Endothelial cell of umbilical vein (primary cell): ENCODE measurements at places on chromosomes 12 and 14. TPM values are rescaled to one million over a fixed set of nuclear protein-coding genes. Genes with fewer than 3 reads are reported as not detected.
A peak's percentile ranks its signal among the peaks of the same experiment; 100 is the strongest.

The PTGES3 gene
- polyA plus RNA-seq: 33.4 and 48.5 TPM in 2 replicates

DNA sequence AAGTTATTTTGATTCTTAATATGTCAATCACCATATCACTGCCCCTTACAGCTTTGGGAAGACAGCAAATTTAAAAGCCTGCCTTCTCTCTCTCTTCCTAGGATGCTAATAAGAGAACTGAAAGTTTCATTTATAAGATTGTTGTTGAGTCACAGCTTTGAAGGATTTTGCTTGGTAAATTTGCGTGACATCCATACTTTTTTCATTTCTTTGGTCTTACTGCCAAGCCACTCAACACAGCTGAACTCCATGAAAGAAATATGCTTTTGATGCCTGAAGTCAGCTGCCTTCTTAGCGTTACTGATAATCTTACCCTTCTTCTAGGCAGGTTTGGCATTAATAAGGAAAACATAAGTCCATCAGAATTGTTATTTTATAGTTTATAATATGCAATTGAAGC, 155.0 kb downstream of the CRADD start:
- no peaks in the 10 kb centered on the region for H3K36me3 ChIP-seq

The OAS3 gene
- polyA plus RNA-seq: 13.1 and 15.7 TPM in 2 replicates

The GLT1D1 gene
- not detected in 2 replicates for polyA plus RNA-seq

GRCh38 chr12:125888921-125889320, 823.7 kb downstream of the AACS start:
- no peaks in the 10 kb centered on the region for H3K36me3 ChIP-seq
- no peaks in the 10 kb centered on the region for H3K27me3 ChIP-seq
- DNase-seq: no peak
- no peaks in the 10 kb centered on the region for H3K4me1 ChIP-seq
- H3K4me3 ChIP-seq: no peak overlapping the region
- no peak overlapping the region for H3K27ac ChIP-seq

DNA sequence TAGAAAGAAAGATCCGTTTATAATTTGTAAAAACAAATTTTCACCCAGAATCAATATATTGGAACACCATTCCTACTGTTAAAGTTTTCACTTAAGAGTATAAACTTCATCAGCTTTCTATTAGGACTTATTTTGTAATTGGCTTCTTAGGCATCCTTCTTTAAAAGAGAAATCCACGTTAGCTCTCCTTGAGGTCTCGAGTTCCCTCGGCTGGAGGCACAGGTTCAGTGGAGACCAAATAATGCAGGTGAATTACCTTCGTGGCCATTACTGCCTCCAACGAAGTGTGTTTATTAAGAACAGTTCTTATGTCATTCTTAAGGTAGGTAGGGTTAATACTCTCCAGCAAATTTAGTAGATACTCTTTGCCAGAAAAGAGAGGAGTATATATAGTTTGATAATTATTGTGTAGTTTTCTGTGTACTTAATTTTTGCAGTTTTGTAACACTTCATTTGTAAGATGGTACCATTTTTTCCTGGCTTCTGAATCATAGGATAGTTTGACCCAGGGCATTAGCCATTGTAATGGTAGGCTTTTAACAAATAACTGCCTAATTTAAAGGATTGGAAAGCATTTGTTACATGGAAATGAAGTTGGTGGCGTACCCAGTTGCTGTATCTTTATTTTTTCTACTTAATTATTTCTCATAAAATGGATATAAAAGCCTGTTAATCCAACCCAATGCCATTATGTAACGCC, 2.2 kb downstream of the CALM1 start:
- DNase-seq: peak; percentile 31
- H3K27ac ChIP-seq: peak overlapping the region; percentile 14
- H3K36me3 ChIP-seq: peaks cover 37% of the 10 kb centered on the region
- peak overlapping the region; percentile 78 for H3K4me3 ChIP-seq
- H3K4me1 ChIP-seq: peaks cover 35% of the 10 kb centered on the region

DNA sequence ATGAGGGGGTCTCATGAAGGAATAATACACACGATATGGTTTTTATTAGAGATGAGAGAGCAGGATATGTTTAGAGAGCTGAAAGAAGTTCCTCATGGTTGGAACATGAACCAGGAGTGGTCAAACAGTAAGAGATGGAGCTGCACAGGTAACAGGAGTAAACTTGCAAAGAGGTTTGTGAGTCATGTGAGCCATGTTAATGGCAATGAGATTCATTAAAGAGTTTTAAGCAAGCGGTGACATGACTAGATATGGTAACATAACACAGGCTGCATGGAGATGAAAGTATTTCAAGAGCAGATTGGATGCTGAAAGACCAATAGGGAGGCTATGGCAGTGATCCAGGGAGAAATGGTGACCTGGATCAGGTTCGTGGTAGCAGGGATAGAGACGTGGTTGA, 62.6 kb upstream of the SSTR1 start:
- DNase-seq: no peak
- H3K27me3 ChIP-seq: no peaks in the 10 kb centered on the region
- H3K36me3 ChIP-seq: no peaks in the 10 kb centered on the region
- no peak overlapping the region for H3K27ac ChIP-seq
- H3K4me1 ChIP-seq: peaks cover 14% of the 10 kb centered on the region

DNA sequence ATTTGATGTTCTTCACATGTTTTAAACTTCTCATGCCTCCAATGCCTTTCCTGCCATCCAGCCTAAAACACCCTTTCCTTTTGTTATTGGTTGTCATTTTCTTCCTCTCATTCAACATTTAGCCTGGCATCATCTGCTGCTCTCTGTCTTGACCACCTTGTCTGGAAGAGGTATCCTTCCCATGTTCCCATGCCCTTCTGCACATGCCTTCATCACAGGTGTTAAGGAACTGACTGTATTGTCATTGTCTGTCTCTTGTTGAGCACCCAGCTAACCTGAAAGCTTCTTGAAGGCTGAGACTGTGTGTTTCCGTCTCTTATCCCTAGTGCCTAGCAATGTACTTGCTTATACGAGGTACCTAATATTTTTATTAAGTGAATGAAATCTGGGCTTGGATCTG, 4.5 kb upstream of the LRP1 start:
- peaks cover 4% of the 10 kb centered on the region for H3K4me1 ChIP-seq
- peaks cover 17% of the 10 kb centered on the region for H3K27me3 ChIP-seq
- H3K4me3 ChIP-seq: no peak overlapping the region
- H3K27ac ChIP-seq: no peak overlapping the region

The SLC24A4 gene
- 0.02 and 0.08 TPM in 2 replicates for polyA plus RNA-seq

The RNASE1 gene
- 909 and 1,090 TPM in 2 replicates for polyA plus RNA-seq

The CLEC4C gene
- polyA plus RNA-seq: not detected in 2 replicates

DNA sequence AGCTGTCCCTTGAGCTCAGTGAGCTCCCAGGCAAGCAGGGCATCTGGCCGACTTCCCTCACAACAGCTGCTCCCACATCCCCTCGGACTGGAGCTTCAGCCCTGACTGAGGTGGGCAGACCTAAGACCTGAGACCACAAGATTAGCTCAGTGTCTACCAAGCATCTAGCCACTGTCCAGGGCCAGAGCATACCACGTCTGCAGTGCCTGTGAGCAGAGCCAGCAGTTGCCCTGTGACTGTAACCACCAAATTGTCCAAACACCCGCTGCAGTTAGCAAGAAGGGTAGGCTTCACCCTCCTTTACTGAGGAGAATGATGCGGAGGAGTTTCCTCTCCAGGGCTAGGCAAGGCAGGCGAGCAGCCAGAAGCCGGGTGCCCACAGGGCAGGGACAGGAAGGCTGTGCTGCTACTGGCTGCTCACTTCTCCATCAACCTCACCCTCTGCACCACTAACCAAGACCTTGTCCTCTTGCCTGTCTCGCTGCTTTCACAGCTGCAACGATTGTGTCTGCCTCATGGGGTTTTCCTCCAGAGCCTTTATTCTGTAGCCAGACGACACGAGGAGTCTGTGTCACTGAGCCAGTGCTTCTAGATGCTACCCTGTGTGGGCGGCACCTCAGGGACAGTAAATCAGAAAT, 53.9 kb downstream of the ANAPC7 start:
- H3K4me1 ChIP-seq: peaks cover 16% of the 10 kb centered on the region
- peaks cover 44% of the 10 kb centered on the region for H3K36me3 ChIP-seq
- no peak overlapping the region for H3K27ac ChIP-seq
- H3K27me3 ChIP-seq: no peaks in the 10 kb centered on the region
- no peak overlapping the region for H3K4me3 ChIP-seq

- H3K4me3 ChIP-seq: no peak overlapping the region
- no peak overlapping the region for H3K27ac ChIP-seq
- peaks cover 3% of the 10 kb centered on the region for H3K4me1 ChIP-seq
These were observed 104.1 kb downstream of the VEZT start for GRCh38 chr12:95321516-95322246.

The KCNC2 gene
- not detected in 2 replicates for polyA plus RNA-seq

GRCh38 chr12:116130431-116130830, 147.1 kb downstream of the MED13L start:
- H3K36me3 ChIP-seq: no peaks in the 10 kb centered on the region
- peaks cover 17% of the 10 kb centered on the region for H3K4me1 ChIP-seq
- no peaks in the 10 kb centered on the region for H3K27me3 ChIP-seq
- H3K27ac ChIP-seq: no peak overlapping the region

DNA sequence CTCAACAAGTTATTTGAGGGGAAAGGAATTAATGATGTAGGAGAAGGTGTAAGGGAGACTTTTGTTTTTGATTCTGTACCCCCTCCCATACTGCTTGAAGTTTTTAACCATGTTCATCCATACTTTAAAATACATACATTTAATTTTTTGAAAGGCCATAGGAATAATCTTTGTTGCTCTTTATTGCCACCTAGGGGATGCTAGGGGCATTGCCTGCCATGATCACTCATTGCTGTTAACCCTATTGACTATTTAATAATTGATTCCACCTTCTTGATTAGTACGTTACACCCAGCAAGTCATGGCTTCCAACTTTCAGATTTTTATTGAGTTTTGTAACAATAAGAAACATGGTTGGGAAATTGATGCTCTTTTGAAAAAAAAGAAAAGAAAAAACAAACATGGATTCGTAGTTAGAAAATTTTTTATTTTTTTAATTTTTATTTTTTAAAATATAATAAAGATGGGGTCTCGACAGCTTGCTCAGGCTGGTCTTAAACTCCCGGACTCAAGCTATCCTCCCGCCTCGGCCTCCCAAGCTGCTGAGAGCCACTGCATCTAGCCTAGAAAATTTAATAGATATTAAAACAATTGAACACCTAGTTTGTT, 8.5 kb upstream of the PRKAB1 start:
- H3K27ac ChIP-seq: no peak overlapping the region
- H3K4me1 ChIP-seq: no peaks in the 10 kb centered on the region
- DNase-seq: peak; percentile 42
- H3K4me3 ChIP-seq: no peak overlapping the region
- no peaks in the 10 kb centered on the region for H3K36me3 ChIP-seq
- peaks cover 3% of the 10 kb centered on the region for H3K27me3 ChIP-seq

DNA sequence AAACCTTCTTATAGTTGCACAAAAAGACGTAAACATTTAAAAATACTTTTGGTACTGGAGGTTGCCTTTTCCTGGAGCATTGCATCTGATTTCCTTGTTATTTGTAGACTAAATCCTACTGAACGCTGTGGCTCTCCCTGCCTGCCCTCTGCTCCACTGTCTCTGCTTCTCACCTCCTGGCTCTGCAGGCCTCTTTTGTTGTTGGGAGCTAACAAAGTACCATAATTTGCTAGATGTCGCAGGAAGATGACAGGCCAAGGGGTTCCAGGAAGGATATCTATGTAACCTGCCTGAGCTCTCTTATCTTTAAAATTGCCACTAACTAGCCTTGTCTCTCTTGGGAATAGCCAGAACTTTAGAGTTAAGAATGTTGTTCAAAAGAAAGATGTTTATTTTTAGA, 21.4 kb downstream of the SYNE2 start:
- H3K36me3 ChIP-seq: no peaks in the 10 kb centered on the region
- H3K4me3 ChIP-seq: no peak overlapping the region
- no peak overlapping the region for H3K27ac ChIP-seq
- DNase-seq: no peak

GRCh38 chr14:75121552-75121951, 5.3 kb downstream of the NEK9 start:
- peaks cover 36% of the 10 kb centered on the region for H3K4me1 ChIP-seq
- DNase-seq: no peak
- H3K36me3 ChIP-seq: peaks cover 2% of the 10 kb centered on the region
- H3K27me3 ChIP-seq: no peaks in the 10 kb centered on the region
- H3K27ac ChIP-seq: no peak overlapping the region

The ANKRD9 gene
- 21.0 and 27.5 TPM in 2 replicates for polyA plus RNA-seq

The ZFP36L1 gene
- polyA plus RNA-seq: 46.0 and 63.3 TPM in 2 replicates

DNA sequence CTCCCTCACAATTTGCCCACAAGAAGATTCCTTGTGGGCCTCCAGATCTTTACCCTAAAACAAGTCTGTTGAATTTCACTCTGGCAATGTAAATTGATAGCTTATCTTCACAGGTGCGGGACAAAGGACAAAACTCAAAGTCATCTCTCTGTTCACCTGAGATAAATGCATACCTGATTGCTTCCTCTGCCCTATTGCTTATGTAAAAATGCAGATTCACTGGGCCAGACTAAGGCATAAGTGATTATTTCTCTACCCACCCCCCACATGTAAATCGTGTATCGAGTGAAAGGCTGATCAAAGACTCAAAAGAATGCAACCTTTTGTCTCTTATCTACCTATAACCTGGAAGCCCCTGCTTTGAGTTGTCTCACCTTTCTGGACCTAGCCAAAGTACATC, 316.8 kb downstream of the SSPN start:
- H3K4me1 ChIP-seq: no peaks in the 10 kb centered on the region
- DNase-seq: no peak
- no peaks in the 10 kb centered on the region for H3K36me3 ChIP-seq
- H3K4me3 ChIP-seq: no peak overlapping the region
- H3K27me3 ChIP-seq: no peaks in the 10 kb centered on the region
- no peak overlapping the region for H3K27ac ChIP-seq

The NT5DC3 gene
- polyA plus RNA-seq: 1.2 and 1.5 TPM in 2 replicates

The IL31 gene
- not detected in 2 replicates for polyA plus RNA-seq

The ABCC9 gene
- polyA plus RNA-seq: under 0.01 TPM in 1 of 2 replicates, not detected in the other

DNA sequence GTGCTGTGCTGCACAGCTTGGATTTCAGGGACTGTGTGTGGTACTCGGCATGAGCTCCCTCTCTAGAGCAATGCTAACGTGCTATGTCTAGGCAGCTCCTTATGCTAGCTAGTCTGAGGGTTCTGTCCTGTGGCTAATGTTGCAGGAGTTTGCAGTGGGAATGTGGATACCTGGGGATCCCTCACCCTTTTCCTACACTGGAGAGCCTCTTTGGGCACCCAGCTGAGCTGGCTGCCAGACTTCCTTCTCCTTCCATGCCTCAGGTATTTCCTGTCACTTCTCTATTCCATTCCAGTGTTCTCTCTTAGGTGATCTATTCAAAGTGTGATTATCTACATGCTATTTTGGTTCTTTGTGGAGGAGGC, 64.9 kb downstream of the FBXO33 start:
- no peak for DNase-seq
- no peaks in the 10 kb centered on the region for H3K4me1 ChIP-seq
- no peaks in the 10 kb centered on the region for H3K36me3 ChIP-seq
- H3K27me3 ChIP-seq: no peaks in the 10 kb centered on the region
- no peak overlapping the region for H3K4me3 ChIP-seq

The C12orf50 gene
- polyA plus RNA-seq: not detected in 2 replicates

DNA sequence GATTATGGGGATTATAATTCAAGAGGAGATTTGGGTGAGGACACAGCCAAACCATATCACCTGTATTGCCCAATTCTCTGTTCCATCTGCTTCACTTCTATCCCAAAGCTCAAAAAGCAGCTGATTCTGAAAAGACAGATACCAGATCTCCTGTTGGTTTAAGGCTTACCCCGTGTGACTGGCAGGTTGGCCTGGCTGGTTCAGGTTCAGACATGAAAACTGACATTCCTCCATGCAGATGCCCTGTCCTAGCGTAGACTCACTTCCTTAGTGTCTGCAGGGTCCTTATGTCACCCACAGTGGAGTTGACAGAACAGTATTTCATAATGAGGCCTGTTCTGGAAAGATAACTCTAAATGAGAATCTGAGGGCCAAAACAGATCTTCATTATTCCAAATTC, 61.1 kb upstream of the FLRT2 start:
- no peaks in the 10 kb centered on the region for H3K27me3 ChIP-seq
- no peak overlapping the region for H3K27ac ChIP-seq
- no peak for DNase-seq
